ENCODE measurements at places on chromosomes 13 and 19.

GRCh38 chr13:41577436-41577835, 120.1 kb downstream of the RGCC start:
- no peak for DNase-seq

DNA sequence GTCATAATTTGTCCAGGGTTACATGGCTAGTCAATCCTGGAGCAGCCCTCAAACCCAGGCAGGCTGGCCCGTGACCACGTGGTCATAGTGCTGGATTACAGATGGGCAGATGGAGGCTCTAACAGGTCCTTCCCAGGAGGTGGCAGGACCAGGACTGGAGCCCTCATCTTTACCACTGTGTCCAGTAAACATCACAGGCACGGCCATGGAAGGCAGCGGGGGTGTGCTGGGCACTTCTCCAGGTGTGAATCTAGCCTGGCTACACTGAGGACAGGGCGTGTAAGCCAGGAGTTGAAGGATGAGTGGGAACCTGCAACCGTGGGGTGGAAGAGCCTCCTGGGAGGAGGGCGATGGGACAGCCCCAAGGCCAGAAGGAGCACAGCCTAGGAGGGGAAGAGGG, 6.1 kb downstream of the CIC start:
- no peak for DNase-seq

DNA sequence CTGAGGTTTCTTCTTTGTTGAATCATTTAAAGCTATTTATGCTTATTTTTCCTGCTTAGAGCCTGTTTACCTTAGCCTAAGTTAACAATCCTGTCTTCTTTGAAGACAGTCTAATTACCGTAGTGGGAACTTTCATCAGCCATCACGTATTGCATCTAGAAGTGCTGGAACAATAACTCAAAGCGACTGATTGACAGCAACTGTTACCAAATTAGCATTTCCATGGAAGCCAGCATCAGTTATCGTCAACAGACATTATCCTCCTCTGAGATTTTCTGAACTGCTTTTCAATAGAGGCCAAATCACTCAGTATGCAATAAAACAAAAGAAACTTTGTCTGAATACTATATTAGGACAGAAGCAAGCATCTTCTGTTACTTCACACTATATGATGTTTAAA, 433.3 kb upstream of the SLITRK1 start:
- no peak for DNase-seq

GRCh38 chr19:48718711-48719231, 754 bp downstream of the MAMSTR start:
- DNase-seq, result no peak

- peak; percentile 52 for DNase-seq
These were observed 1.3 kb downstream of the NFIX start for GRCh38 chr19:12996406-12997094.

GRCh38 chr13:33205224-33205623, 80.3 kb downstream of the STARD13 start:
- DNase-seq, result no peak

GRCh38 chr19:19151418-19151817, 13.1 kb upstream of the TMEM161A start:
- no peak for DNase-seq

GRCh38 chr19:49593233-49594113, 2.5 kb downstream of the PRR12 start:
- peak; percentile 87 for DNase-seq

GRCh38 chr13:48843630-48844380, 131.9 kb upstream of the FNDC3A start:
- DNase-seq, result no peak

DNA sequence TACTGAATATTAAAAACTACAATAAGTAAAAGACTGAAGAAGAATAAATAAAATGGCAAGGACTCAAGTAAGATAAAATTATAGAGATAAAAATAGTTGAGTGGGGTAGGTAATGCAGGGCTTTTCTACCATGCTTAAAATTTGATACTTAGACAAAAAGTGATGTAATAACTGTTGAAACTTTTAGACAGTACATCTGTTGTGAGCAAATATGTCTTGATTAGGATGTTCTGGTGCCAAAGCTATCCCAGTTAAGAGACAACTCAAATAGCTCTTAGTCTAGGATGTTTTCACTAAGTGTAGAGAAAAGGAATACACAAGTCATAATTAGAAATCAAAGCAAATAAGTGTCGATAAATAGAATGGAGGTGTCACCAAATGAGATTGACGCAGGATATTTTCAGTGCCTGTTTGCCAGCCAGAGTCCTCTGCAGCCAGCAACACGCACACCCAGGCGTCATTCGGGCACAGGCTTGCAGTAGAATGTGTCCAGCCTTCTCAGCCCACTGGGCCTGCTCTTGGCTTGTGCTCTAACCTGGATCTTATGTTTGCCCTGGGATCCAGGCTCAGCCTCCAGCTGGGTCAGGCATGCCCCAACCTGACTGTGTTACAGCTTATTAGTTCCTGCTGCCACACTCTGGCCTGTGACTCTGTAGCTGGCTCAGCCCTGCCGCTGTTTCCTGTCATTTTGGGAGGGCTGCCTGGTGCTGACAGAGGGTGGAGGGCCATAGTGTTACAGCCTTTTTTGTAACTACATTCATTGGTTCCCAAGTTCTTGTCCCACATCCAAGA, 766.2 kb downstream of the PCDH17 start:
- DNase-seq, result no peak

GRCh38 chr19:3494559-3494958, 5.9 kb downstream of the DOHH start:
- no peak for DNase-seq

GRCh38 chr13:44013758-44014291, 134.1 kb downstream of the LACC1 start:
- DNase-seq, result peak; percentile 1

- no peak for DNase-seq
These were observed 11.3 kb downstream of the CERS4 start for GRCh38 chr19:8220481-8220880.

DNA sequence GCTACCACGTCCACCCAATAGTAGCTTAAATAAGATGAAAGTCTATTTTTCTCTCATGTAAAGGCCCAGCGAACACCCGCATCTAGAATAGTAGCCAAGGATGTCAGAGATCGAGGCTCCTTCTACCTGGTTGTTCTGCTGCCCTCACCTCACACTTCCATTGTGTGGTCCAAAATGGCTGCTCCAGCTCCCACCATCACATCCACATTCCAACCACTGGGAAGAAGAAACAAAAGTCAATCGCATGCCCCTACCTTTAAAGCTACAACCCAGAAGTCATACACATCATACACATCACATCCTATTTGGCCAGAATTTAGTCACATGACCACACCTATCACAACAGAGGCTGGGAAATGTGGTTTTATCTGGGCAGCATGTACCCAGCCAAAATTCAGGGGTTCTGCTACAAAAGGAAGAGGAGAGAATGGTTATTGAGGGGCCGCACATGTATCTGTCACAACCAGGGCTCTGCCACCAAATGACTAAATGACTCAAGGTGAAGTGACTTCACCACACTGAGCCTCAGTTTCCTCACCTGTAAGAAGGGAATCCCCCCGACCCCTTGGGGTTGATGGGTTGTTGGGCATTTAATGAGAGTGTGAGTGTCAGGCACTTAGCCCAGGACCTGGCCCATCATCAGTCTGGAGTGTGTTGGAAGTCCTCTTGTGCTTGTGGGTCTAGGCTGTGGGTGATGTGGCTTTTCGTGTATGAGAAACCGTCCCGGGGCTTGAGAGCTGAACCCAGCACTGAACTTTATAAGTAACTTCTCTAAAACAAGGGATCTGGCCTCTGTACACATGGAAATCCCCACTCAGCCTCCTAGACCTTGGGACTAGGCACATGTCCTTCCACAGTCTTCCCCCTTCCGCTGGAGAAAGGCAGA, 10.2 kb upstream of the CBLC start:
- no peak for DNase-seq

DNA sequence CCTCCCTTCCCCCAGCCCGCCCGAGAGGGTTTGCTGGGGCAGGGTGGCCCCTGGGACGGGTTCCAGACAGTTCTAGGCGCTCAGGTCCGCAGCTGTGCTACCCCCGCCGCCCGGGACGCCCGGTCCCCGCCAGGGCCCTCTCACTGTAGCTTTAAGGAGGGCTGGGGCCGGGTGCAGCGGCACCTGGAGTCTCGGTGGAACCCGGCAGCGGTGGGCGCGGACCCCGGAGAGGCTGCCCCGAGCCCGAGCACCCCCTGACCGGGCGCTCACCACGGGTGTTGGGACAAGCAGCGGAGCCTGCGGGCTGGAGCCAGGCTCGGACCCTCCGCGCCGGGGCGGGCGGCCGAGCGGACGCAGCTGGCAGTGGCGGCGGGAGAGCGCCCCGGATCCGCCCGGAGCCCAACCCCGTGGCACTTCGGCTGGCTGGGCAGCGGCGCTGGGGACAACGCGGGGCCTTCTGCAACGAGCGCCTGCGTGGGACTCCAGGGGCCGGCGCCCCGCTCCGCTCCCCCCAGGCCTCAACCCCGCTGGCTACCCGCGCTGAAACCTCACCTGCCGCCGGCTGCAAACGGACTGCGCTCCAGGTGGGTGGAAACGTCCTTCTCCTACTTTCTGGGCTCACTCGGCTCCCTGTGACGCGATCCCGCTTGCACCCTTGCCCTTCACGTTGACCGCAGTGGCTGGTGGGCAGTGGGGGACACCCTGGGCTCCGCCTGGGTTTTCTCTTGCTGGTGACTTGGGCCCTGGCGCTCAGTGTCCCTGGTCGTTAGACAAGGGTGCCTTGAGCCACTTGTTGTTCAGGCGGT, 81.1 kb downstream of the ZNF429 start:
- DNase-seq, result no peak

DNA sequence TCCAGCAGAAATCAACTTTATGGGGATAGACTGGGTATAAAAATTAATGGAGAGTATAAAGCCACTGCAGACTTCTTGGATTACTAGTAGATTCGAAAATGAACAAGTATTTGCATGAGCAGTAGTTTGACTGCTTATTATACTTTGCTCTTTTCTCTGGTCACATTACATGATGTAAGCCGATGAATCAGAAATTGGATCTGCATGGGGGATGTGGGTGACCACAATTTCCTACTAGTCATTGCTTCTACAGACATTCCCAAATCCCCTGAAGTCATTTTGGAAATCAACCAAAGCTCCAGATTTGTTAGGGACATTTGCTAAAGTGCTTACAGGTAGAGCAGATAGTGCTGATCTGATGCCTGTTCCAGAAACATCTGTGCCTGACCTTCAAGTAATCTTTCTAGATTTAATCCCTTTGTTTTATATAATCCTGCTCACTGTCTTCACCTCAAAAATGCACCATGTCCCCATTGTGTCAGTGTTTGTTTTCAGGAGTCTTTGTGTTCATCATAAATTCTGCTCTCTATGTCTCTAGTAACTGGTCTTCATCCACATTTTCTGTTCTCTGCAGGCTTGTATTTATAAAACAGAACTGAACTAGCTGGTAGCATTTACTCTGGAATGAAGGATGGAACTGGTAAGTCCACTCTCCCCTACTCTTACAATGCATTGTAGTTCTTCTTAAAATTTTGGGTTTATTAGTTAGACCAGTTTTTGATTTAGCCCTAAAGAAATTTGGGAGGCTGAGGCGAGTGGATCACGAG, 201.5 kb upstream of the CSNK1A1L start:
- peak; percentile 13 for DNase-seq

GRCh38 chr19:52336791-52337381, 843 bp downstream of the ZNF610 start:
- DNase-seq, result no peak

DNA sequence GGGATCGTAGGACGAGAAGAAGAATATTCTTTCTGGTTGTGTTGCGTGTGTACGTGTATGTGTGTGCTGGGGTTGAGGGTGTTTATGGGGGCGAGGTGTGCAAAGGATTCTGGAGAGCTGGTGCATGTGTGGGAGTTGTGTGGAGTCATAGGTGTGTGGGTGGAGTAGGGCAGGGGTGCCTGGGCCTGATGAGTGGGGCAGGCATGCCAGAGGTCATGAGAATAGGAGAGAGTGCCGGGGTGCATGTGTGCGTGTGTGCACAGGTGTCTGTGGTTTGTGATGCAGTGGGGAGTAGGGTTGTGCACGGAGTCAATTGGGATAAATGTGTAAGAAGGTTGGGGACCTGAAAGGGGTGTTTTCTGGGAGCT, 649 bp downstream of the TMEM91 start:
- DNase-seq, result no peak
